Immature natural killer cell (primary cell): ENCODE measurements at places on chromosomes 12 and 14. TPM values are rescaled to one million over a fixed set of nuclear protein-coding genes. Genes with fewer than 3 reads are reported as not detected.

GRCh38 chr12:26402648-26403047, 207.3 kb downstream of the SSPN start:
- no peak for DNase-seq
- no peaks in the 10 kb centered on the region for H3K27me3 ChIP-seq
- no peak overlapping the region for H3K4me3 ChIP-seq
- peaks cover 4% of the 10 kb centered on the region for H3K36me3 ChIP-seq
- H3K27ac ChIP-seq = no peak overlapping the region
- no peaks in the 10 kb centered on the region for H3K4me1 ChIP-seq

- no peak for DNase-seq
- no peak overlapping the region for H3K4me3 ChIP-seq
- no peaks in the 10 kb centered on the region for H3K4me1 ChIP-seq
- H3K27ac ChIP-seq = no peak overlapping the region
- peaks cover 18% of the 10 kb centered on the region for H3K27me3 ChIP-seq
- peaks cover 4% of the 10 kb centered on the region for H3K36me3 ChIP-seq
Measured at GRCh38 chr12:13980538-13981295, 685 bp downstream of the GRIN2B start.

Gene ZNF605
- polyA plus RNA-seq = 1.6 TPM

Gene EML5
- polyA plus RNA-seq = not detected

DNA sequence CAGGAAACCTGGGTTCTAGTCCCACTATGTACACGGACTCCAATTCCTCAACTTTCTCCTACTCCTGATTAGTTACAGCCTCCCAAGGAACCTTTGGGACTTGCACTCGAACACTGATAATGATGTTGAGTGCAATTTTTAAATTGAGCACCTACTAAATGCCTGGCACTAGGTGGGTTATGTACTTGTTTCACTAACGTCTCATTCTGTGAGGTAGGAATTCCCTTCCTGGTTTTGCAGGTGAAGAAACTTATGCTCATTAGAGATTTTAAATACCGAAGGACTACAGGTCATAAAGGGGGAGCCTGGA, 536 bp downstream of the PARPBP start:
- H3K4me3 ChIP-seq = peak overlapping the region; percentile 93
- peaks cover 9% of the 10 kb centered on the region for H3K27me3 ChIP-seq
- peaks cover 16% of the 10 kb centered on the region for H3K36me3 ChIP-seq
- peaks cover 18% of the 10 kb centered on the region for H3K4me1 ChIP-seq

DNA sequence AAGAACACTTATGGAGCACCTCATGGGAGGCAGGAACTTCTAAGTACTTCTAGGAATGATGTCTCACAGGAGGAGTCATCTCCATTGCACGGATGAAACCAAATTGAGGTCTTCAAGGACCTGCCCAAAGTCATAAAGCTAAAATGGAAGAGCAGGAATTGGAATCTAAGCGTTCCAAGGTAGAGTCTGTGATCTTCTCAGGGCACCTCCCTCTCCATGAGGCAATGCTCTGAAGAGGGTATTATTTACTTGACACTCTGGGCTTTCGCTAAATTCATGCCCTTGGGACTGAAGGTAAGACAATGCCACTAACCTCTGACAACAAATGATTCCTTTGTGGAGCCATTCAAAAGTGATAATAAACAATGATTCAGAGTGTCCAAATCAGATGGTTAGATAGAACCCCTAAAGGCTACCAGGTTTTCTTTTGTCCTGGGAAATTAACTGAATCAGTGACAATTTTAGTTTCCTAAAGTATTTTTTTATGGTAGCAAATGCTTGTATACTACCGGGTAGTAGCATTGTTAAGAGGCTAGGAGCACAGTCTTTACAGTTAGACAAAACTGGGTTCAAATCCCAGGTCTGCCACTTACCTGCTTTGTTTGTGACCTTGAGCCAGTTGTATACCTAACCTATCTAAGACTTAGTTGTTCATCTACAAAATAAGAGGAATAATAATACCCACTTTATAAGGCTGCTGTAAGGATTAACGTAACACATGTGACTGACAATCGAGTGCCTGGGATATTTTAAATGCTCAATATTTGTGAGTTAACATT, 12.3 kb downstream of the HMGA2 start:
- peaks cover 10% of the 10 kb centered on the region for H3K27me3 ChIP-seq
- H3K27ac ChIP-seq = no peak overlapping the region
- no peaks in the 10 kb centered on the region for H3K4me1 ChIP-seq
- H3K36me3 ChIP-seq = no peaks in the 10 kb centered on the region
- no peak overlapping the region for H3K4me3 ChIP-seq
- DNase-seq = no peak

Gene RNASE1
- 0.49 TPM for polyA plus RNA-seq
